ENCODE measurements at places on chromosomes 3 and 15. TPM values are rescaled to one million over a fixed set of nuclear protein-coding genes. Genes with fewer than 3 reads are reported as not detected.

GRCh38 chr3:47901280-47901833 is 98.4 kb downstream of the DHX30 start:
- H3K4me3 ChIP-seq, result no peak overlapping the region
- H3K36me3 ChIP-seq, result no peaks in the 10 kb centered on the region
- H3K27ac ChIP-seq, result no peak overlapping the region
- H3K27me3 ChIP-seq, result no peaks in the 10 kb centered on the region

The GOLGA6D gene
- total RNA-seq, result not detected

- peak; percentile 64 for DNase-seq
- H3K36me3 ChIP-seq, result no peaks in the 10 kb centered on the region
- H3K4me1 ChIP-seq, result no peaks in the 10 kb centered on the region
Observed at GRCh38 chr15:48120745-48121144, at the start of gene SLC24A5. SLC24A5 (plus strand) TSS chr15:48120990; CDS start chr15:48121045, 55 bp downstream.

GRCh38 chr3:41502023-41502422 is 302.7 kb downstream of the CTNNB1 start:
- H3K27me3 ChIP-seq, result no peaks in the 10 kb centered on the region
- no peaks in the 10 kb centered on the region for H3K36me3 ChIP-seq
- H3K4me1 ChIP-seq, result no peaks in the 10 kb centered on the region
- DNase-seq, result no peak
- no peak overlapping the region for H3K27ac ChIP-seq
- no peak overlapping the region for H3K4me3 ChIP-seq

GRCh38 chr3:190209533-190209932 is 88.8 kb upstream of the P3H2 start:
- DNase-seq, result no peak
- no peaks in the 10 kb centered on the region for H3K4me1 ChIP-seq
- H3K36me3 ChIP-seq, result no peaks in the 10 kb centered on the region
- H3K27ac ChIP-seq, result no peak overlapping the region
- no peak overlapping the region for H3K4me3 ChIP-seq
- no peaks in the 10 kb centered on the region for H3K27me3 ChIP-seq

DNA sequence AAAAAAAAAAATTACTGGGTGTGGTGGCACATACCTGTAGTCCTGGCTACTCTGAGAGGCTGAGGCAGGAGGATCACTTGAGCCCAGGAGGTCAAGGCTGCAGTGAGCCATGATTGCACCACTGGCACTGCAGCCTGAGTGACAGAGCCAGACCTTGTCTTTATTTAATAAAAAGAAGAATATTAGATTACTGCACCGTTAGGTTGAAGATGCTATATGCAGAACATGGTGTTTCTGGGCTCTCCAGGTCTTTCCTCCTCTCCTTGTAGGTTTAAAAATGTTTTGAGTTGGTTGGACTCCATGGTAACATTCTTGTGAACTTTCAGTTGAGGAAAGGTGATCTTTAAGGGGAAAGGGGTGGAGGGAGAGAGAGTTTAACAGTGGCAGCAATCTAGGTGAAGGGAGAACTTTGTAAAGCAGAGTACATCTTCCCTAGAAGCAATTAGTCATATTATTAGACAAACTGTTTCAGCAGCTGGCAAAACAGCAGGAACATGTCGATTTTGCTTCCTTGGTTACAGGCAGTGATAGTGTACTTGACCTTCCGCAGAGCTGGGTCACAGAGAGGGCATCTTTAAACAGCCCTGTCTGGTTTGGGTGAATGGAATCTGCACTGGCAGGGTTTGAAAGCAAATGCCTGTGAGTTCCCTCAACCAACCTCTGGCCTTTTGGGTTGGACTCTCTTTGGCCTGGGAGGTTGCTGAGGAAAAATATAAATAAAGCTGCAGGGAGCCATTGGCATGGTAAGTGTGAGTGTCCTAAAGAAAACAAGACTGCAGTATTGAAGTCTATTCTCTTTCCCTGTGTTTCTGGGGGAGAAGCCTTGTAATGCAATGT is 42.8 kb downstream of the NR2C2 start:
- peaks cover 52% of the 10 kb centered on the region for H3K4me1 ChIP-seq
- H3K27ac ChIP-seq, result no peak overlapping the region
- H3K4me3 ChIP-seq, result no peak overlapping the region
- DNase-seq, result no peak

The PDCD10 gene
- 90.1 TPM for total RNA-seq

- H3K27ac ChIP-seq, result no peak overlapping the region
- no peaks in the 10 kb centered on the region for H3K4me1 ChIP-seq
- no peak for DNase-seq
Observed at GRCh38 chr15:61869656-61870055, 190.6 kb downstream of the VPS13C start.

GRCh38 chr3:179454887-179455286 is 3.6 kb upstream of the GNB4 start:
- peaks cover 11% of the 10 kb centered on the region for H3K4me1 ChIP-seq
- DNase-seq, result no peak
- no peak overlapping the region for H3K4me3 ChIP-seq
- no peak overlapping the region for H3K27ac ChIP-seq
- no peaks in the 10 kb centered on the region for H3K27me3 ChIP-seq

The CELSR3 gene
- 0.33 TPM for total RNA-seq

The LIPH gene
- total RNA-seq, result 0.34 TPM

- DNase-seq, result no peak
- H3K27me3 ChIP-seq, result no peaks in the 10 kb centered on the region
Observed at GRCh38 chr15:54091651-54092050, 113.4 kb downstream of the UNC13C start.

DNA sequence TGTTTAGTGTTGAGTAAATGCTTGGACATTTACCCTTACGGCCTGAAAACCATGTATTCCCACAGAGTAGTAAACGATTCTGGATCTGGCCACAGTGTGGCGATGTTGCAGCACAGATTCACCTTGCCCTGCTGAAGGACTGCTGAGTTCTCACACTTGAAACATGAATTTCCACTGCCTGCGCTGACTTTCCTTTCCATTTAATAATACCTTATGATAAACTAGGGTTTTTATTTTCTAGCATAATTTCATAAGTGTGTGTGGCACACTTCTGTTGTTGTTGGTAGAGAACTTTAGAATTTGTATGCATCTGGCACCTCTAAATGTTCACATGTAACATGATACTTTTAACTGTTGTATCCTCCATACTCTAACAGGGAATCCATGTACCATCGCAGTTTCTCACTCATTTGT is 53.9 kb downstream of the C3orf38 start:
- H3K27me3 ChIP-seq, result no peaks in the 10 kb centered on the region
- no peaks in the 10 kb centered on the region for H3K4me1 ChIP-seq
- no peak overlapping the region for H3K4me3 ChIP-seq
- H3K27ac ChIP-seq, result no peak overlapping the region

DNA sequence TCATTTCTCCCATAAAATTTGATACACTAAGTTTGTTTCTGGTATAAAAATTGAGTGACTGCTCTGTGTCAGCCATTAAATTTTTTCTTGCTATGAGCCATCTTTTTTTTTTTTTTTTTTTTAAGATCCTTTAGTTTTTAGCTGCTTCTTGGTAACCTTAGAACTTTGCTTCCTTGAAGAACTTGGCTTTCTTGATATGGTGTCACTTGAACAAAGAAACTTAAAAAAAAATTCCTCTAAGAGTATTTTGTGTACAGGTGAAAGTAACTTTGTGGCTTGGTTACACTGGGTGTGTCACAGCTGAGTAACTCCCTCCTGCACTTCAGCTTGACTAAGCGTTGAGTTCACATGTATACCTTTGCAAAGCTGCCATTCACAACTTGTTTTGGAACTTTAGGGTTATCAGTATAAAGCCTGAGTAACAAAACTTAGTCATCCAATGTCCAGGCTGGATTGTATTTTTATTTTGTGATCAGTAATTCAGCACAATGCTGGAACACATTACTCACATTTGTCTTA is 6.5 kb downstream of the CHD2 start:
- peak overlapping the region; percentile 94 for H3K27ac ChIP-seq
- no peaks in the 10 kb centered on the region for H3K27me3 ChIP-seq
- H3K4me1 ChIP-seq, result peaks cover 89% of the 10 kb centered on the region
- peak overlapping the region; percentile 71 for H3K4me3 ChIP-seq

The FBXL2 gene
- 10.9 TPM for total RNA-seq

- H3K4me1 ChIP-seq, result peaks cover 10% of the 10 kb centered on the region
- H3K27ac ChIP-seq, result no peak overlapping the region
- no peak for DNase-seq
- H3K4me3 ChIP-seq, result no peak overlapping the region
- no peaks in the 10 kb centered on the region for H3K36me3 ChIP-seq
Observed at GRCh38 chr3:100030346-100030745, 84.0 kb downstream of the FILIP1L start.

DNA sequence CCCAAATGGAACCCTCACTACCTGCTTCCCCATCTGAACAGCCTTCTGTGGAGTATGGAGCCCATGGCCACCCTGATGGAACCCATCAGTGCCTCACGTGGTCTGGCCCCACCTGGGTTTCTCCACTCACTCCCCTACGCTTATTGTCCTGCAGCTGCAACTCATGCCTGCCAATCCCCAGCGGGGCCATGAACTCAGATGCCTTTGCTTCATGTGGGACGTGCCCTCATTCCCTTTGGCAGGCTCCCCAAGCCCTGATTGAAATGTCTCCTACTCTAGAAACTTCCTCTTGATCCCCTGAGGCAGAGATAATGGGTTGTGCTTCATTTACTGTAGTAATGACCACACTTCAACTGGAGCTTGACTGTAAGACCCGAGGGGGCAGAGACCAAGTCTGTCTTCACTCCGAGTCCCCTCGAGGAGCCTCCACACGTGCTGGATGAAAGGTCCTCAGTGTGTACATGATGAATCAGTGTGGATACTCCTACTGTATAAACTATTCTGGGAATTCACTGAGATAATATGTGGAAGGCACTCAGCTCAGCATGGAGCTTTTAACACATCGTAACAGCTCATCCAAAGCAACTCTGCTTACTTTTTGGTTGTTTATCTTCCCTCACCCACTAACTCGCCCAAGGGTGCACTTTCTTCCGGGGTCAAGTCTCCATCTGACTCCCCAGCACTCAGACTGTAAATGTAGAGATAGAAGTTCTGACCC is 232.8 kb upstream of the BHLHE40 start:
- no peak overlapping the region for H3K4me3 ChIP-seq
- no peak overlapping the region for H3K27ac ChIP-seq

The SCN5A gene
- 0.50 TPM for total RNA-seq

- no peak overlapping the region for H3K4me3 ChIP-seq
- H3K27me3 ChIP-seq, result no peaks in the 10 kb centered on the region
- H3K36me3 ChIP-seq, result no peaks in the 10 kb centered on the region
- DNase-seq, result no peak
Observed at GRCh38 chr15:90037961-90038631, 37.0 kb downstream of the ZNF710 start.

DNA sequence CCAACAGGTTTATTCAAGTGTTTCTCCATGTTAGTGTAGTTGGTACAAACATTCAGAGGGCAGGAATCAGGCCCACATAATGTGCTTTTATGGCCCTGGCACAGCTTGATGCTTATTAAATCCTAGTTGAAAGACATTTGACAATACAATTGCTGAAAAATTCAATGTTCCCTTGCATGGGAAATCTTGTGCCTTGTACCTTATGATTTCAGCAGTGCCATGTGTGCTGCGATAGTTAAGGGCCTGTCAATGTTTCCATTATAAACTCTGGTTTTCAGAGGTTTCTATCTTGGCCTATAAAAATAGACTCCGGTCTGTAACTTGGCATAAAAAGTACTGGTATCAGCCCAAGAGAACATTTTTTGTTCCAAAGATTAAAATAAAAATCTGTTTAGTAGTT is 207.2 kb downstream of the TBC1D5 start:
- no peaks in the 10 kb centered on the region for H3K36me3 ChIP-seq
- H3K4me1 ChIP-seq, result peaks cover 10% of the 10 kb centered on the region
- no peak overlapping the region for H3K27ac ChIP-seq
- H3K4me3 ChIP-seq, result no peak overlapping the region
- no peak for DNase-seq

DNA sequence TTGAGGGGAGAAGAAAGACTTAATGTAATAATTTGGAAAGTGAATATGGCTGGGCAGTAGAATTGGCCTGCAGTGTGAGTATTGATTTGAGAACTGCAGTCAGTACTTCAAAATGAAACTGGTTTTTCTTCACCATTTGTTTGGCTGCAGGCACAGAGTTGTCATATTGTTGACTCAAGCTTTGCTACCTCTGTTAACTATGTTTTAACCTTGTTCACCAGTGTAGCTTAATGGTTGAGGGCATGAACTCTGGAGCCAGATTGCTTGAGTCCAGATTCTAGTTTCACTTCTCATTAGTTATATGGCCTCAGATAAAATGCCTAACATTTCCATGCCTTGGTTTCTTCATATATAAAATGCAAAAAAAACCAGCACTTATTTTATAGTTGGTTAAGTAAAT is 64.1 kb downstream of the CFAP44 start:
- H3K36me3 ChIP-seq, result no peaks in the 10 kb centered on the region
- DNase-seq, result no peak
- H3K27me3 ChIP-seq, result no peaks in the 10 kb centered on the region
- H3K4me3 ChIP-seq, result no peak overlapping the region
- H3K27ac ChIP-seq, result no peak overlapping the region
- no peaks in the 10 kb centered on the region for H3K4me1 ChIP-seq

DNA sequence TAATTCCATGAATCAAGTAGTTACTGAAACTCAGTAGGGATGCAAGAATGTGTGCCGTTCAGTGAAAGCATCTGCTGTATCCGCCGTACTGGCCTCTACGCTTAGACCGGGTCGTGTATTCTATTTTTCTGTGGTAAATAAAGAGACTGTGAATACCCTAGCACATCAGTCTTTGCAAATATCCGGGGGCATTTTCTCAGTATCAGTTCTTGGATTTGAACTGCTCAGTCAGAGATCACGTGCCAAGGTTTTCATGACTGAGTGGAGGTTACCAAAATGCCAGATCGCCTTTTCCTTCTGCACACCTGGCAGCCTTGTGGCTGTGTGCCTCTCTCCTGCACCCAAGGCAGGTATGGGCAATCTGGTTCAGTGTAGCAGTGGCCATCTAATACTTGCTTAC is 377.0 kb downstream of the OCA2 start:
- no peaks in the 10 kb centered on the region for H3K27me3 ChIP-seq
- DNase-seq, result no peak
- no peak overlapping the region for H3K4me3 ChIP-seq
- no peak overlapping the region for H3K27ac ChIP-seq
- H3K36me3 ChIP-seq, result no peaks in the 10 kb centered on the region

DNA sequence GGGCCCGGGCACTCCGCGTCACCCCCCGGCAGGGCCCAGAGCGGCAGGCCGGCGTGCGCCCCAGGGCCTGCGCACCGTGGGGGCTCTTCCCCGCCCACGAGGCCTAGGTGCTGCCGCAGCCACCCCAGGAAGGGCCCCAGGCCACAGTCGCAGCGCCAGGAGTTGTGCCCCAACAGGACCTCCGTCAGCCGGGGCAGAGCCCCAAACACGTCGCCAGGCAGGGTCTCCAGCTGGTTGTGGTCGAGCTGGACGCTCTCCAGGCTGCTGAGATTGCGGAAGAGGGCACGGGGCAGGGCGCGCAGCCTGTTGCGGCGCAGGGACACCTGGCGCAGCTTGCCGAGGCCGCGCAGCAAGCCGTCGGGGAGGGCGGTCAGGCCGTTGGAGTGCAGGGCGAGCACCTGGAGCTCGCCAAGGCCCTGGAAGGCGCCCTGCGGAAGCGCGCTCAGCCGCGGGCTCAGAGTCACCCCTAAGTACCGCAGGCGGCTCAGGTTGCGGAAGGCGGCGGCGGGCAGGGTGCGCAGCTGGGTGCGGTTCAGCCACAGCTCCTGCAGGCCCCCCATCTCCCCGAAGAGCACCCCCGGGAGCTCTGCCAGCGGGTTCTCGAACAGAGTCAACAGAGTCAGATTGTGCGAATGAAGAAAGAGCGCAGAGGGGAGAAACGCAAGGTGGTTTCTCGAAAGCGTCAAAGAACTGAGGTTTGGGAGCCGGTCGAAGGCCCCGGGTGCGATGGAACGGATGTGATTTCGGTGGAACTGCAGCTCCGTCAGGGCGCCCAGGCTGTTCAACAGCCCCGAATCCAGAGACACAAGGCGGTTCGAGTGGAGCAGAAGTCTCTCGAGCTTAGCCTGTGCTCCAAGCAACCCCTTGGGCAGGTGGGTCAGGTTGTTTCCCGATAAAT is 2.0 kb downstream of the GP5 start:
- DNase-seq, result no peak
- H3K4me3 ChIP-seq, result peak overlapping the region; percentile 39
- no peak overlapping the region for H3K27ac ChIP-seq
- H3K36me3 ChIP-seq, result no peaks in the 10 kb centered on the region
